ENCODE measurements at places on chromosomes 3 and 15.

- peak; percentile 29 for DNase-seq
Measured at GRCh38 chr3:154310840-154311239, 13.4 kb downstream of the DHX36 start.

GRCh38 chr3:98457543-98457942 is 5.5 kb upstream of the OR5K1 start:
- no peak for DNase-seq

DNA sequence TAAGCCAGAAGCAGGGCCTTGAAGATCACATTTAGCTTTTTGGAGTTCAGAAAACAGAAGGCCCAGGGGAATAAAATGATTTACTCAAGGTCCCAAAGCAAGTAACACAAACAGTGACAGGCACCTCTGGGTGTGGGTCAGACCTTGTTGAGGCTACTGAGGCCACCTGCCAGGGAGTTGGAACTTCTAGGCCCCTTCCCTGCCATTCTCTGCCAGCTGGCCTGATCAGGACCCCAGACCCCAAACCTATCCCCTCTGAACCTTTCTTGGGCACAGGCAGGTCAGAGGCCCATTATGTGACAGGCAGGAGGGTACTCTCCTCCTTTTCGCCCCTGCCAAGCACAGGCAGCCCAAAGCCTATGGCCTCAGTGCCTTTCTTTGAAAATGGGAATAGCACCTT is 49.4 kb upstream of the ATP2B2 start:
- no peak for DNase-seq

GRCh38 chr15:52421029-52421428 is 107.7 kb downstream of the MYO5A start:
- DNase-seq: no peak

DNA sequence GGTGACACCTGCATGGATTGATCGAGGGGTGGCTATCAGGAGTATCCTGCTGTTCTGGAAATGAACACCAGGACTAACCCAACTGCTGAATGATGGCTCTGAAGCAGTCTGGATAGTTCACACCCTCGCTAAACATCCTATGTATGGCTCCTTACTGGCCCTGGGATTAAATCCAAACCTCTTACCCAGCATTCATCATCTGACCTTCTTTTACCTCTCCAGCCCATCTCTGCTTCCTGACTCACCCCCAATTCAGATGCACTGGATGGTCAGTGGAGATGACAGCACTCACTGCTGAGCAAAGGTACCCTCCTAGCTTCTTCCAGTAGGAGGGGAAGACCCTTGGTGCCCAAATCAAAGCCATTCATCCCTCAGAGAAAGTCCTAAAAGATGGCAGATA is 235.2 kb upstream of the TRIM42 start:
- DNase-seq: no peak

DNA sequence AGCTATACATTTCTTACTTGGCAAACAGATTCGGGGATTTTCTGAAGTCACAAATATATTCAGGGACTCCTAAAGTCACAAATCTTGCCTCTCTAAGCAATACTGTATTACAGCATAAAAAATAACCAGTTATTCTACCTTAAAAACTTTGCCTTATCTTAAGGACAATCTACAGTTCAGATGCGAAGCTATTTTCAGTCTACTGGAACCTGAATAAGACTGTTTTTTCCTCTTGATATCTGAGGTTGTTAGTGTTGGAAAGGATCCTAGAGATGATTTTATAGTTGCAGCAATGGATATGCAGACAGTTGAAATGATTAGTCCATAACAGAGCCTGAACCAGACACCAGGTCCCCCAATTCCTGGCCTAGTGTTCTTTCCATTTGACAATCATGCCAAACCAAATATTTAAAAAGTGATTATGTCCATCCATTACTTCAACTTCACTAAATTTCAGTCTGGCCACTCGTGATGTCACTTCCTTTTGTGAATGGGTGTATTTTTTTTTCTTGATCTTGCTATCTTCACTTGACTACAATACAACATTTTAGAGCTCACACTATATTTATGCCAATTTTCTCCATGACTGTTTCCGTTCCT is 1.8 kb downstream of the HDGFL3 start:
- peak; percentile 22 for DNase-seq

GRCh38 chr15:80620931-80621330 is 74.2 kb upstream of the ABHD17C start:
- DNase-seq: no peak

DNA sequence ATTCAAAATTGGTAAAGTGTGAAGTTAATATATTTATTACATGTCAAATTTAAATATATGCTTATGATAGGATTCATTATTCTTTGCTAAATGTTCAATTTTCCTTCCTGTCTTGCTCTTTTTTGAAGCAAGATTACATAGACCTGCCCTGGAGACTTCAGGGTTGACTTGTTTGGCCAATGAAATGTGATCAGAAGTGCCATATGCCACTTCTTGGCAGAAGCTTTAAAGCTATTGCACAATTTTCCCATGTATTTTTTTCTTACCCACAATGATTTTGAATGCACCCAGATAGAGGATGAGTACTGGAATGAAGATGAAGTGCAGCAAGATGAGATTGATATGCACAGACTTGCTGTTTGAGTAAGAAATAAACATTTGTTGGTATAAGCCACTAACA is 406.3 kb upstream of the BCHE start:
- no peak for DNase-seq

DNA sequence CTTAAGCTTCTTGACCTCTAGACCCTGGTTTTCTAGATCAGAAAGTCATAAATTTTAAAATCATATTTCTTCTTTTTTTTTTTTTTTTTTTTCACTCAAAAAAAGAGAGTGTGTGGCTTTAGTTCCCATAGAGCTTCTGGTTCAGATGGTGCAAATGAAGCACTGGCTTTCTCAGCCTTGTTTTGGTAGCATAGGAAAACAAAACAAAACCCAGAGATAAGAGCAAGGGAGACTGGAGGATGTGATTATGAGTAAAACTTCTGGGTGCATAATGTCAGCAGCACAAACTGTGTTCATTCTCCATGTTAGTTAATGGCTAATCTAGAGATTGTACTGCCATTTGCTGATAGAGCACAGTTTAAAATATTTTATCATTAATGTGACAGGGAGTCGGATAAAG is 55.4 kb downstream of the RARB start:
- no peak for DNase-seq

DNA sequence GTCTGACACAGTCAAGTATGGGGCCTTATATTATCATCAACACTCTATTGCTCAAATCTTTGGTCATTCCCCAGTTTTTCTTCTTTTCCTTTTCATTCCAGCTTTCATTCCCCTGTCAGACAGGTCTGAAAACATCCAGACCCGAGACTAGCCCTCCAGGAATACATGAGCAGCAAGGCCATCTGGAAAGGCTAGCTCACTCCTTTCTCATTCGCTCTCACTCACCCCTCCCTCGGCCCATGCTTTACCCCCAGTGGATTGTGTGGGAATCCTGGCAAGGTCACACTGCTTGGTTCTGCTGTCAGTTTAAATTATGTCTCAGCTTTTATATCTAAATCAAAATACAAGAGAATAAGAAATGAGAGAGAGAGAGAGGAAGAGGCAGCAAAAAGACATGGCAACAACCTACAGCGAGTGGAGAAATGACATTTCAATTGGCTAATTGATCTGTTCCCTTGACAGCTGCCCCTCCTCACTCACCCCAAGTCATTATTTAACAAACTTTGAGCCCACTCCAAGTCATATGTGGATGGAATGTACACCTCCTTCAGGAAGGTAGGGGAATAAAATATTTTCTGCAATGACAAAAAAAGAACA is 962.2 kb downstream of the TUSC7 start:
- DNase-seq: no peak

GRCh38 chr15:52558196-52558595 is 10.6 kb downstream of the ARPP19 start:
- DNase-seq: peak; percentile 46

- DNase-seq: no peak
Measured at GRCh38 chr15:31272558-31273257, 53.9 kb upstream of the KLF13 start.

- no peak for DNase-seq
Measured at GRCh38 chr3:23590424-23591273, 215.1 kb upstream of the UBE2E1 start.

GRCh38 chr15:63052077-63052841 is 9.7 kb downstream of the TPM1 start:
- no peak for DNase-seq

GRCh38 chr15:73941871-73942635 is 15.8 kb downstream of the LOXL1 start:
- DNase-seq: no peak

DNA sequence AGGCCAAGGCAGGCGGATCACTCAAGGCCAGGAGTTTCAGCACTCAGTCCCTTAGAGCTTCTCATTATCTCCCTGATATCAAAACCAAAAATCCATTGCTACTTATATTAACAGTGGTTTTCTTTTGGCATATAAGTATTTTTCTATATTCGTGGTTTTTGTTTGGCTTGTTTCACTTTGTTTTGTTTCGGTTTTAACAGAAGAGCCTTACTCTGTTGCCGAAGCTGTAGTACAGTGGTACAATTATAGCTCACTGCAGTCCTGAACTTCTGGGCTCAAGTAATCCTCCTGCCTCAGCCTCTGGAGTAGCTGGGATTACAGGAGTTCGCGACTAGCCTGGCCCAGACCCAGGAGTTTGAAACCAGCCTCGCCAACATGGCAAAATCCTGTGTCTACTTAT is 42.5 kb upstream of the ARHGEF26 start:
- no peak for DNase-seq

DNA sequence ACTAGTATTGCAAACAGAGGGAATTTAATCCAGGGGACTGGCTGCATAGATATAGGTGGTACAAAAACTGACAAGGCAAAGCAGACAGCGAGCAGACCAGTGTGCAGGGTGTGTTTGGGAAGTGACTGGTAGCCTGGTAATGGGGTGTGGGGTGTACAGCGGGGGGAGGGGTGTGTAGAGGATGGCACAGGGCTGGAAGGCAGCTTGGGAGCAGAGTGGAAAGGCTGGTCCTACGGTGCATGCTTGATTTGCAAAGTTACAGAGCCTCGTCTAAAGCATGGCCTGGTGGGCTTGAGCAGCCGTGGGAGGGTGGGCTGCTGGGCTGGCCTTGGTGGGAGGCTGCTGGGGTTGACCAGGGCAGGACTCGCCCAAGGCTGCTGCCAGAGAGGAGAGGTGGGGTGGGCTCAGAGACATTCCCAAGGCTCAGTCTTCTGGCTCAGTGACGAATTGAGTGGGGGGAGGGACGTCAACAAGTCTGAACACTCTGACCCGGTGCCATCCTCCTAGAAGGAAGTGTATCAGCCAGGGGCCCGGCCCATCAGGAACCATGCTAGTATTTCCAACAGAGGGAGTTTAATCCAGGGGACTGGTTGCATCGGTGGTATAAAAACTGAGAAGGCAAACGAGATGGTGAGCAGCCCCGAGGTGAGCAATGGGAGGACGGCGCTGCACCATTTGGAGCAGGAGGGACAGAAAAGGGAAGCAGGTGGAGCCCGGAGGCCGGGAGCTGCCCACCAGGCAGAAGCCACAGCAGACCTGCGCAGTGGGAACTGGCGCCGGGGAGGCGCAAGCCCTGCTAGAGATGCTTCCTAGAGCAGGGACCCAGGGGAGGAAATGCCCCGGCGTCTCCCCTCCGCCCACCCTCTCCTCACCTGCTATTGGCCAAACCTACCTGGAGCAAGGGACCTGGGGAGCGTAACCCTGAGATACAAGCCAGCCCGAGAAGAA is 29.2 kb downstream of the CPN2 start:
- no peak for DNase-seq

DNA sequence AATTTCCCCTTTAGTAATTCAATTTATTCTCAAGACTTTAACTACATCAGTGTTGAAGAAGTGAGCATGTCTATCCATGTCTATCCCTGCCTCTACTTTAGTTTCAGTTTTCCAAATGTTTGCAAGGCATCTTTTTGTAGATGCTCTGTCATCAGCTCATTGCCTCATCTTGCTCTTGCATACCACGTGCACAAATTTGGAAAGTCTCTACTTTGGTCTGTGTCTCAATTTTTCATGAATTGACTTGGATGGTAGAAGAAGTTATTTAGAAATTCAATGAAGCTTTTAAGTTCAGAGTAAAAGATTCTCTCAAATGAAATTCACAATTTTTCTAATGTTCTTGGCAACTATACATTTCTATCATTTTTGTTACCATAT is 55.3 kb downstream of the CLDN1 start:
- DNase-seq: peak; percentile 51

DNA sequence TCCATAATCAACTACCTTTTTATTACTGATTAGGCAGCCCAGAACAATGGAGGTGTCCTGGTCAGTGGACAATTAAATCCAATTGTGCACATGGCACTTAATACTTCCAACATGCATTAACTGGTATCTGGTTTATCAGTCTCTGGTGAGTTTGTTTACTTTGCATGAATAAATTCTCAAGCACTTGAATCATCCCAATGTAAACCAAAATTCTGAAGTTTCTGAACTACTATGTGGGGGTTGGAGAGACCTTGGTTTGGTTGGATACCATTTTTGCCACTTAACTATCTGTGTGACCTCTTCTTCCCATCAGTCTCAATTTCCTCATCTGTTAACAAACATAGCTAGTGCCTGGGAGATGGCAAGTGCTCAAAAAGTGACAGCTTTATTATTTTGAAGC is 70.5 kb upstream of the MAP4 start:
- peak; percentile 55 for DNase-seq

DNA sequence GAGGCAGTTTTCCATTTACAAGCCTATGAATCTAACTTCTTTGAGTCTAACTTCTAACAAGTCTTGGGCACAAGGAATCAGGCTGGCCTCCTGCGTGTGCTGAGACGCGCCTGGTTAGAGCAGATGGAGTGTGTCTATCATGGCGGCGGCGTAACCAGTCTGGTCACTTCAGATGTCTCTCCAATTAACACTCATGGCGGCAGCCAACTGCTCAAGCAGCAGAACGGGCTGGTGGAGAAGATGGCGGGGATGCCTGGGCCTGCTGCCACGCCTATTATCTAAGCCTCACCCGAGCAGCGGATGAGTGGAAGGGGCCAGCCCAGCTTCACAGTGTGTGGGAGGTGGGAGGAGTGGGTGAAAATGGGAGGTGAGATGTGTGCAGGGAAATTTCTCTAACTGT is 246.4 kb upstream of the TPRG1 start:
- no peak for DNase-seq

DNA sequence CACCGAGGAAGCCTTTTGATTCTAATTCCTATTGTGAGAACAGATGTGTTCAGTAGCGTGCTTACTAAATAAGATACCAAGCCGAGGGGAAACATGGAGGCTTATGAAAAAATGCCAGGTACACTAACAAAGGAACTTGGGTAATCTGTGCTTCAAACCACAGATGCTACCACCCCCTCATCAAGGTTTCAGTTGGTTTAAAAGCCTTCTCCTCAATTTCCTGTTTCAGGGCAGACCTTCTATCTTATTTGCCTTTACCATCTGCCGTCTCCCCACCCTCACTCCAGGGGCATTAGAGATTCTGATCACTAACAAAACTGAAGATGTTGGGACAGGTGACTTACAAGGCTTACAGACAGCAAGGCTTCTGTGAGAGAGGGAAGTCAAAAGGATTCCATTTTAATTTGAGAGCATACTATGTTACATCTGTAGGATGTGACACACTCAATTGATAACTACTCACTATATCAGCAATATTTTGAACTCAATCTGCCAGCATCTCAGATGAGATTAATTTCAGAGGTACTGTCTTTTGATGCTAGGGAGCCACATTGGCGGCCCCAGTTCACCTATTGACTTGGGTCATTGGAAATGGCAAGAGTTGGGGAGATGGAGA is 60.6 kb upstream of the PLCL2 start:
- DNase-seq: no peak

GRCh38 chr3:107994181-107994580 is 96.7 kb downstream of the CD47 start:
- DNase-seq: no peak
